ENCODE measurements at places on chromosomes 13 and 19.

DNA sequence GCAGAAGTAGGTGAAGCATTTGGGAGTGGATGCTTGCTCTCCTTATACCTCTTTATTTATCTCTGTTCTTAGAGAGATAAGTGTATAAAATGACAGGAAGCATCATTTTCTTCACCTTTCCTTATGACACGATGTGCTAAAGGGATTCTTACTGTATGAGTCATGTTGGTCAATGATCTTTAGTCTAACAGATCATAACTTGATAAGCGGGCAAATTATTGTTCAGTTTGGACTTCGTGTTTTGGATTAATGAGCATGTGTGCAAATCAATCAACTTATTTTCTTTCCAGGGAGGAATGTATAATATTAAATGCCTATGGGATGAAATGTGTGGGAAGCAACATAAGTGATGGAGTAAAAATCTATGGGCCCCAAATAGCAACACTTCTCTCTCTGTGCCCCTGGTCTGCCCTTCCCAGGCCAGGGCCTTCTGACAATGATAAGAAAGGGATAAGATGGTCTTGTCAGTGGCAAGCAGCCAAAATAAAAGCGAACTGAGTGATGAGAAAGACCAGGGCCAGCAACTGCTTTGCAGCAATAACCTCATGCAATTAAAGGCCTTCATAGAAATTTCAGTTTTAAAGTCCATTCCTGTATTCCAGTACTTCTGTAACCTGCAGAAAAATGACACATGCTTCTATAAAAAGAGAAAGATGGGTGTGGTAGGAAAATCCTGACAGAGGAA lies 61.4 kb downstream of the SLC10A2 start:
- DNase-seq: peak; percentile 14

DNA sequence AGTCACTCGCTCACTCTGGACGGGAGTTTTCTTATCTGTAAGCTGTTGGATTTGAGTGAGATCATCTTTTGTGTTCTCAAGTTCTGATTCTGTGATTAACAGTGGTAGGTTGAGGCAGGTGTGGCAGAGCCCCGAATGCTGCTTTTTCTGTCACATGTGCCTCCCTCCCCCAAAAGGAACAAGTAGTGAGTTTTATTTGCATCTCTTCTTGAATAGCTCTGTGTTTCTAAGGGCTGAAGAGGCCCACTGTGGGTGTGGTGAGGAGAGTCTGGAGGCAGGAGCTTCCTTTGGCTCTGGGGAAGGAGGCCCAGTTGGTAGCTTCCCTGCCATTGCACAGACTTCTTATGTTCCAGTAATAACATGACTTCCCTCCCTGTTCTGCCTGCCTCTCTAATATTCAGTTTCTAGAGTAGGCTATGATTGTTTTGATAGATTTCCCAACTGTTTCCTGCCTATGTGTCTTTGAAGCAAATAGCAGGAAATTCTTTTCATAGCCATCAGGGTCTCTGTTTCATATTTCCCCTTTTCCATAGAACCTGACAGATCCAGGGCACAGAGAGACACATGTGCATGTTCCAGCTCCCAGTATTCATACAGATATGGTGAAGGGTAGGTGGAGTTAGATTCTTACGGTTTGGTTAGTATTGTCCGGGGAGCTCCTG lies 23.9 kb upstream of the CXCL17 start:
- DNase-seq: no peak

GRCh38 chr19:44660081-44660480 lies 11.2 kb upstream of the CEACAM19 start:
- peak; percentile 58 for DNase-seq

DNA sequence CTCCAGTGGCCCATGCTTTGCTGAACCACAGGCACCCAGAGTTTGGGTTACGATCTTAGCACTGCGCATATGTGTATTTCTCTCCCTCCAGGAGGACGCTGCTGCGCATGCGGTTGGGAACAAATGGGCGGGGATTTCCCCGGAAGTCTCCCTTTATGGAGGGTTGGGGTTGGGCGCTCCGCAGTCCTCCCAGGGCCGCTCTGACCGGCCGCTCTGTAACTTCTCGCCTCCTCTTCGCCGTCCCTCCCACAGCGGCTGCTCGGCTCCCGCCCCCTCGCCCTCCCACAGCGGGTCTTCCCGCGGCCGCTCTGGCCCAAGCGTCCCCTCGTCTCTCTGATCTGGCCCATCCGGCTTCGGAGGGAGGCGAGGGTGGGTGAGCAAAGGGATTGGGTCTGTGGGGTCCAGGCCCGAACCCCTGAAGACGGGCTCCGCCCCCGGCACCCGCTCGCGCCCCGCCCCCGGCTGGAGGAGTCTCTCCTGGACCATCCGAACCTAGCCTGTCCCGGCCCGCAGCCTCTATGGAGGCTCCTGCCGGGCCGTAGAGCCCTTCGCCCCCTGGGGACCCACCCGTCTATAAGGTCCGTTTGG lies at the start of gene MEGF8:
Gene MEGF8, plus strand, starts transcription at position 328 of the 588 bp plus-strand sequence. CDS start 609 bp downstream, outside the sequence.
- DNase-seq: peak; percentile 99

GRCh38 chr13:25753976-25754375 lies 297.8 kb downstream of the SHISA2 start:
- no peak for DNase-seq
